ENCODE measurements at places on chromosomes 7 and 10.

- DNase-seq, result no peak
Observed at GRCh38 chr10:120926611-120927010, 75.4 kb downstream of the WDR11 start.

DNA sequence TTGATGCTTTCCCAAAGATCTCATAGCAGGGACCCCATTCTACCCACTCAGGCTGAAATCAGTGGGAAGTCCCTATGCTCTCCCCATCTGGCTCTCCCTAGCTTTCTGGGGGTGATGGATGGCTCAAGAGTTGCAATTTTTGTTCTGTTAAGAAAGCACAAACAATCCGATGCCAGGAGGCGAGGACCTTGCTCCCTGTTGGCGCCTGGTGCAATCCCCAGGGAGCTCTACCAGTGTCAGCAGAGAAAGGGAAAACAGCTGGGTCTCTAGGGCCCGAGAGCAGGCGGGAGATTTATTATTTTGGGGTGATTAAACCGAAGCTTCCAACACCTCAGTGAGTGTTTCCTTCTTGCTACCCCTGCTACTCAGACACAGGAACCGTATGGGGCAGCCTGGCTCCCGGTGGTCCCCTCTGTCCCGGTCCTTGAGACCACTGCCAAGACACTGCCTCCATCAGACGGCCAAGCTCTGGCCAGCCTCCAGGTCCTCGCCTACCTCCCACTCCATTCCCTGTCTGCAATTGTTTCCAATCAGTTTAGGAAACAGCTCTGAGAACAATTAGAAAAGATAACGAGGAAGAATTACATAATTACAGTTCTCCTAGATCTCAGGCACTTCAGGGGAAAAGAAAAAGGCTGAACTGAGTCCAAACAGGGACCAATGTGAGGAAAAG, 147.9 kb downstream of the PLXNA4 start:
- no peak for DNase-seq

DNA sequence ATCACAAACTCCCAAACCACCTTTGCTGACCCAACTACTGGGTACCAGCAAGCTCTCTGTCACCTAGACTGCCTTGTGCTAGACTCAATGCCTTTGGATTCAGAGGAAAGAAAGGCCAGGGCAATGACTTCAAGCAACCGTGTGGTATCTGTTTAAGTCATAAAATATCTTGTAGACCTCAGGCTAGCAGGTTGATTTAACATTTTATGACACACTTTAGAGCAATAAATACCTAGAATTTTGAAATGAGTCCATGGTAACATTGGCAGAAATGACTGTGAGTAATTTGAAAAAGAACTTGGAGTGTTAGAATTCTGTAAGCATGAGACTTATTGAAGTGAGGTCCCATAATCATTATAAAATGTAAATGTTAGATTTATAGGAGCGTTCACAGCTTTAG, 87.2 kb downstream of the TWIST1 start:
- DNase-seq, result peak; percentile 32

- DNase-seq, result no peak
Observed at GRCh38 chr10:21162948-21163347, 265.8 kb upstream of the NEBL start.

DNA sequence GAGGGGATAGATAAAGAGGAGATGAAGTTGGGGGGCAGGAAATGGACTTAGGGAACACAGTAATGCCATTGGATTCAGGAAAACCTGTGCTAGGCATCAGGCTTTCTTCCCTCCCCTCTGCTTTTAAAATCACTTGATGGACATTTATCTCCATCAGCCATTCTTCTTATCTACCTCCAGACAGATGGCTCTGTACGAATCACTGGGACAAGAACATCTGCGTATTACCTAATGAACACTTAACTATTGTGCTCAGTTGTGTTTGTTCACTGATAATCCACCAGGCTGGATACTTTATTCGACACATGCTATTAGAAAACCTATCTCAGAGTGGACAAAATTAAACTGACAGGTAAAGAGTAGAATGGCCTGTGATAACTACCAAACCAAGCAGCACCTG, 40.0 kb downstream of the TNKS2 start:
- no peak for DNase-seq
